ENCODE measurements at places on chromosomes 11 and 22.

DNA sequence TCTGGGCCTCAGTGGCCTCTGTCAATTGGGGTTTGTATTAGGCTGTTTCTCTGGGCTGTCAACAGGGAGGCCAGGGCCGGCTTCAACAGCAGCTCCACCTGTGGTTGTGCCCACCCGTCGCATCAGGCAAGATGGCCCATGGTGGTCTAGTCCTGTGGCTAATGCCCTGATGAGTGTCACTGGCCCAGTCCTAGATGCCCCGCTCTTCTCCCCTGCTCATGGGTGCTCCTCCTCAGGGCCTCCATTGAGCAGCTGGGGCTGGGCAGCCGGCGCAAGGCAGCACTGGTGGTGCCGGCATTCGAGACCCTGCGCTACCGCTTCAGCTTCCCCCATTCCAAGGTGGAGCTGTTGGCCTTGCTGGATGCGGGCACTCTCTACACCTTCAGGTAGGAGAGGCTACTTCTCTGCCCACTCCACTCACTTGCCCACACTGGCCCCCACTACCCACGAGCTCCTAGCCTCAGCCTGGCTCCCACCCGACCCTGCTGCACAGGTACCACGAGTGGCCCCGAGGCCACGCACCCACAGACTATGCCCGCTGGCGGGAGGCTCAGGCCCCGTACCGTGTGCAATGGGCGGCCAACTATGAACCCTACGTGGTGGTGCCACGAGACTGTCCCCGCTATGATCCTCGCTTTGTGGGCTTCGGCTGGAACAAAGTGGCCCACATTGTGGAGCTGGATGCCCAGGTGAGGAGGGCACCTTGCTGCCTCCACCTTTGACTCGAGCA, 5.4 kb downstream of the LARGE2 start:
- no peak overlapping the region for H3K27ac ChIP-seq
- peaks cover 10% of the 10 kb centered on the region for H3K4me1 ChIP-seq
- peaks cover 11% of the 10 kb centered on the region for H3K36me3 ChIP-seq
- H3K27me3 ChIP-seq: peaks cover 30% of the 10 kb centered on the region

DNA sequence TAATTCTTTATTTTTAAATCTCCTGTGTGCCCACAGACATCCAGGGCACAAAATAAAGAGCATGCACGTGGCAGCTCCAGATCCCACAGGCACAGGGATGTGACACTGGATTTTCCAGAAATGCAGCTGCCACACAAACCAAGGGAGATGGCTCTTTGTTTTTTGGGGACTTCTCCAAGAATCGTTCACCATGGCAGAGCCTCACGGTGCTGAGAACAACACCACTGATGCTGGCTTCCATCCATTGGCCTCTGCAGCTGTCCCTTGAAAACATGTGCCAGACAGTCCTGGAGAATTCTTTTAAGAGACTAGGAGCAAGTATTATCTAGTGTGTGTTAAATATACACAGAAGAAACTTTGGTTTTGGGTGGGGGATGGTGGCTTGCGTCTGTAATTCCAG, 108.4 kb upstream of the SLC22A12 start:
- H3K4me1 ChIP-seq: no peaks in the 10 kb centered on the region
- H3K27ac ChIP-seq: no peak overlapping the region
- no peak for DNase-seq
- no peaks in the 10 kb centered on the region for H3K36me3 ChIP-seq
- no peak overlapping the region for H3K4me3 ChIP-seq

DNA sequence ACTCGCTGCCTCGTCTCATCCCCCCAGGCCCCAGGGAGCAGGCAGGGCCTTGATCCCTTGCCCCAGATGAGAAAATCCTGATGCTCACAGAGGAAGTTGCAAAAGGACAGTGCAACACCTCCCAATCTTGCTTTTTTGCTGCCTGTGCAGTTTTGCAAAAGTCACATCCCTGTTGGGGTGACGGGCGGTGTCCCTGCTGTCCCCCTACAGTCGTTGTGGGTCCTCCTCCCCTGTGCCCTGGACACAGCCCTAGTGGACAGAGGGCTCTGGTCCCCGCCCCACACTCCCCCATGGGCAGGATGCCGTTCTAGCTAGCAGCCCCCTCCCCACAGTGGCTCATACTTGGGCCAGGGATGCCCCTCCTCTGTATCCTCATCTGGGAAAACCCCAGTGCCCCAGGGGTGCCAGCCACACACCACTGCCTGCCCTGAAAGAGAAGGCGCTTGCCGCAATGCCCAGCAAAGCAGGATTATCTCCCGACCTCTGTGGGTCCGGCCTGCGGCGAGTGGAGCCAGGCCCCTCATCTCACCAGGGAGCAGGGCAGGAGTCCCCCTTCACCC, 18.4 kb upstream of the CTSD start:
- H3K27ac ChIP-seq: no peak overlapping the region
- H3K4me1 ChIP-seq: no peaks in the 10 kb centered on the region

DNA sequence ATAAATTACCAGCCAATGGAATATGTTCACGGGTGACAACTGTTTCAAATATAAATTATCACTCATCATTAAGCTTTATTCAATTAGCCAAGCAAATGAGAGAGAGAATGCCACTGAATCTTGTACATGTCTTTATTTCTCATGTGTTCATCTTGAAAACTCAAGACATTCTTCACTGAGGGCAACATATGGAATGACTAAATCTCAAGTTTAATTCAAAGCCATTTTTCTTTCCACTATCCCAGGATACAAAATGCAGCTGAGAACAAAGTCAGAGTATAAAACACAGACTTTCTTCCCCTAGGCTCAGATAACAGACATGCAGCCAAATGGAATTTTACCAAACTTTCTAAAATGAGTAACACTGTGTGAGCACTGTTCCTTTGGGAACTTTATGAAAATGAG, 12.1 kb upstream of the BBOX1 start:
- no peak for DNase-seq
- H3K27ac ChIP-seq: peak overlapping the region; percentile 31
- H3K4me1 ChIP-seq: peaks cover 22% of the 10 kb centered on the region
- H3K36me3 ChIP-seq: no peaks in the 10 kb centered on the region
- H3K27me3 ChIP-seq: peaks cover 11% of the 10 kb centered on the region

- peaks cover 79% of the 10 kb centered on the region for H3K27me3 ChIP-seq
- H3K4me1 ChIP-seq: no peaks in the 10 kb centered on the region
- H3K4me3 ChIP-seq: no peak overlapping the region
- H3K27ac ChIP-seq: no peak overlapping the region
- H3K36me3 ChIP-seq: no peaks in the 10 kb centered on the region
Observed at GRCh38 chr11:69816671-69817070, 2.5 kb downstream of the FGF3 start.

GRCh38 chr11:66546368-66546965, at the start of gene ACTN3:
ACTN3 (plus strand) TSS chr11:66546903; CDS start chr11:66546938, 35 bp downstream.
- peaks cover 13% of the 10 kb centered on the region for H3K4me1 ChIP-seq
- peaks cover 3% of the 10 kb centered on the region for H3K27me3 ChIP-seq
- peaks cover 11% of the 10 kb centered on the region for H3K36me3 ChIP-seq

DNA sequence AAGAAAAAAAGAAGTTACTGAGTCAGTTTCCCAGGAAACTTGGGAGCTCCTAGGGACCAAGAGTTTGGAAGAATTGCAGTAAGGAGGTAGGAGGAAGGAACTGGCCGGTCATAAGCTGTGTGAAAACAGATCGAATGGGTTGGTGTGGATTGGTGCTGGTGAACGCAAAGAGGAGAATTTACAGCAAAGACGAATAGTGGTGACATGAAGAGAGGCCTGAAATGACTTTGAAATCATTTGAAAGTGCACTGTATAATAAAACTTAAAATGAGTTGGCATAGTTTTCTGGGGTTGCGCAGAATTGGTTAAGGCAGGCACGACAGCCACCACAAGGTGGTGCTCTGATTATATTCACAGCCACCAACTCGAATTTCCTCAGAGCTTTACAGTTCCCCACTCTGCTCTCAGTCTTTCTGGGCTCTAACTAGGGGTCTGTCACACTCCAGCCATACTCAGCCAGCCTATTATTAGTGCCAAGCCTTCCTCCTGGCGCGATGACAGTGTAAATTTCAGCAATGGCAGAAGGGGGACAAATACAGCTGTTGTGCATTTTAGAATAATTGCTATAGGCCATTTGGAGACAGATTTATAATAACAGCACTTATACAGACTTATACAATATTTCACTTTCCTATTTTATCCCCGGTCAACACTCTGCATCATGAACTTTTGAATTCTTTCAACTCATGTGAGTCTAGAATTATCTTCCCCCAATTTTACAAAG, 8.3 kb upstream of the HTR3B start:
- no peak overlapping the region for H3K27ac ChIP-seq
- DNase-seq: no peak
- peaks cover 18% of the 10 kb centered on the region for H3K4me1 ChIP-seq
- peaks cover 14% of the 10 kb centered on the region for H3K27me3 ChIP-seq
- no peaks in the 10 kb centered on the region for H3K36me3 ChIP-seq

GRCh38 chr22:32518381-32518780, 43.8 kb downstream of the FBXO7 start:
- H3K4me3 ChIP-seq: no peak overlapping the region
- DNase-seq: no peak
- no peaks in the 10 kb centered on the region for H3K4me1 ChIP-seq
- no peaks in the 10 kb centered on the region for H3K27me3 ChIP-seq
- H3K27ac ChIP-seq: no peak overlapping the region
- H3K36me3 ChIP-seq: peaks cover 17% of the 10 kb centered on the region

DNA sequence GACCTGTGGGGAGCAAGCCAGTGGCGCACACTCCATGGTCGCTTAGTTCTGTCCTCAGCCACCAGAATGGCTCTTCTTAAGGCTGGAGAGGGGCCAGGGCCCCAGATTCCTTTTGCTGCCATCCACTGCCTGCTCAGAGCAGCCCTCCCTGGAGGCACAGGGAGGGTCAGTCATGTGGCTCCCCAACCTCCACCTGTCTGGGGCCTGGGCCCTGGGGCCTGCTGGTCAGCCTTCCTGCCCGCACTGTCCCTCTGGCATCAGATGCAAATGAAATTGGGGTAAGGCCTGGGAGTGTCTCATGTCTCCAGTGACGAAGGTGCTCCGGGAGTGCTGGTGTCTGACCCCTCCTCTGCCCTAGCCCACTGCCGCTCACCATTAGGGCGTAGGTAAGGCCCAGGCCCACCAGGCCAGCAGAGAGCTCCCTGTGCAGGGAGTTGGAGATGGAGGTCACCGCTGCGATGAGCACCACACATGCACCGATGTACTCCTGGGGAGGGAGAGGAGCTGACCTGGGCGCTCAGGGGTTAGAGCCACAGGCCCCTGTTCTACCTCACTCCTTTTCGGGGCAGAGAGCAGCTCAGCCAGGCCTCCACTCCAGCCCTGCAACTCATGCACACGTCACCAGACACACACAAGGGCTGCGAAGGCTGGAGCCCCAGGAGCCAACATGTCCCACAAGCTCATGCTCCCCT, 9.0 kb upstream of the KCNJ11 start:
- H3K27ac ChIP-seq: no peak overlapping the region
- H3K36me3 ChIP-seq: no peaks in the 10 kb centered on the region
- DNase-seq: no peak
- H3K4me3 ChIP-seq: no peak overlapping the region

GRCh38 chr22:39176143-39176713, 23.7 kb upstream of the CBX7 start:
- H3K4me1 ChIP-seq: peaks cover 41% of the 10 kb centered on the region
- H3K27ac ChIP-seq: peak overlapping the region; percentile 99
- H3K27me3 ChIP-seq: no peaks in the 10 kb centered on the region
- DNase-seq: peak; percentile 67
- H3K36me3 ChIP-seq: no peaks in the 10 kb centered on the region

DNA sequence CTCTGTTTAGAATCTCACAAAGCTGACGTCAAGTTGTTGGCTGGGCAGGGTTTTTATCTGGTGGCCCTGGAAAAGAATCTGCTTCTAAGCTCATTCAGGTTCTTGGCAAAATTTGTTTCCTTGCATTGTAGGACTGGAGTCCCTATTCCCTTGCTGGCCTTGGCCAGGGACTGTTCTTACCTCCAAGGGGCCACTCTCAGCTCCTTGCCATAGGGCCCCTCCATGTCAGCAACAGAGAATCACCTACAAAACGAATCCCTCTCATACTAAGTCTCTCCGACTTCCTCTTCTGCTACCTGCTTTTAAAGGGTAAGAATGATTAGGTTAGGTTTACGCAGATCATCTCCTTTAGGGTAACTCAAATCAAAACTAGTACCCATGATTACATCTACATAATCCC, 63.2 kb downstream of the PARVA start:
- H3K4me1 ChIP-seq: peaks cover 10% of the 10 kb centered on the region
- no peak overlapping the region for H3K4me3 ChIP-seq
- DNase-seq: no peak
- H3K27me3 ChIP-seq: no peaks in the 10 kb centered on the region
- no peak overlapping the region for H3K27ac ChIP-seq
- peaks cover 34% of the 10 kb centered on the region for H3K36me3 ChIP-seq

GRCh38 chr11:116874251-116874650, 36.8 kb upstream of the APOA1 start:
- no peaks in the 10 kb centered on the region for H3K4me1 ChIP-seq
- no peak overlapping the region for H3K27ac ChIP-seq
- H3K4me3 ChIP-seq: no peak overlapping the region
- no peak for DNase-seq
- H3K36me3 ChIP-seq: peaks cover 16% of the 10 kb centered on the region
- no peaks in the 10 kb centered on the region for H3K27me3 ChIP-seq

GRCh38 chr11:65925397-65925796, 6.2 kb downstream of the DRAP1 start:
- no peak overlapping the region for H3K27ac ChIP-seq
- no peaks in the 10 kb centered on the region for H3K27me3 ChIP-seq
- H3K4me3 ChIP-seq: no peak overlapping the region
- H3K4me1 ChIP-seq: peaks cover under 1% of the 10 kb centered on the region

DNA sequence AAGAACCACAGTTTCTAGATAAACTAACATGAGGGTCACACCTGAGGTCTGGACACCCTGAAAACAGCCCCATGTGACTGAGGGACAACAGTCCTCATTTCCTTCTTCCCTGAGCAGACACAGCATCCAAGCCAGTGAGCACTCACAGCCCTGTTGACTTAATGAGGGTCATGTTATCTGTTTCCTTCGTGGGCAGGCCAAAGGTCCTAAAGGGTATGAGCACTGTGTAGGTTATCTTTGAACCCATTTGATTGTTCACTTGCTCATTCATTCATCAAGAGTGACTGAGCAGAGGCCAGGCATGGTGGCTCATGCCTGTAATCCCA, 170.7 kb upstream of the B3GAT1 start:
- H3K27ac ChIP-seq: no peak overlapping the region
- H3K4me1 ChIP-seq: peaks cover 5% of the 10 kb centered on the region
- H3K4me3 ChIP-seq: no peak overlapping the region
- DNase-seq: no peak

DNA sequence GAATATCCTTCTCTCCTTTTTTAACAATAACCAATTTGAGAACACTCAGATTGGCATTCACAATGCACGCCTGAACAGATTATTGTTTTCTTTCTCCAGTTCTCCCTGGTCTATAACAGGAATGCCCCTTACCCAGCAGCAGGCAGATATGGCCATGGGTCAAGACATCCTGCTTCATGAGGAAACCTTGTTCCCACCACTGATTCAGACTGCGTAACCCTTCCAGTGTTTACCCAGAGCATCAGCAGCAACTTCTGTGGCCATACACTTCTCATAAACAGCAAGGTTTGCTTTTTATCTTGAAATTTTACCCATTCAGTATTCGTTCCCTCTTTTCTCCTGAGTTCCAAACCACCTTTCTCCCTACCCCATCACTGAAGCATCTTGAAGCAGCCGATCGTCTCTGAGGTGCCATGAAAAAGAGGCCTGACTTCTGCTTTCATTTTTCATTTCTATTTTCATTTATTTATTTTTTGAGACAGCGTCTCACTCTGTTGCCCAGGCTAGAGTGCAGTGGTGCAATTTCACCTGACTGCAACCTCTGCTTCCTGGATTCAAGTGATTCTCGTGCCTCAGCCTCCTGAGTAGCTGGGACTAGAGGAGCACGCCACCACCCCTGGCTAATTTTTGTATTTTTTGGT, 9.6 kb downstream of the PTS start:
- H3K27ac ChIP-seq: no peak overlapping the region
- no peak for DNase-seq
- no peaks in the 10 kb centered on the region for H3K4me1 ChIP-seq
